ENCODE measurements at places on chromosomes 1 and 21. TPM values are rescaled to one million over a fixed set of nuclear protein-coding genes. Genes with fewer than 3 reads are reported as not detected.

GRCh38 chr1:100352267-100353070, at the start of gene CDC14A:
CDC14A (plus strand) TSS chr1:100352506; CDS start chr1:100352955, 449 bp downstream.
- no peaks in the 10 kb centered on the region for H3K27me3 ChIP-seq
- H3K27ac ChIP-seq: peak within 1 kb of the TSS; percentile 98
- H3K36me3 ChIP-seq: no peaks in the 10 kb centered on the region
- DNase-seq: peak; percentile 92
- H3K4me1 ChIP-seq: peaks cover 42% of the 10 kb centered on the region

DNA sequence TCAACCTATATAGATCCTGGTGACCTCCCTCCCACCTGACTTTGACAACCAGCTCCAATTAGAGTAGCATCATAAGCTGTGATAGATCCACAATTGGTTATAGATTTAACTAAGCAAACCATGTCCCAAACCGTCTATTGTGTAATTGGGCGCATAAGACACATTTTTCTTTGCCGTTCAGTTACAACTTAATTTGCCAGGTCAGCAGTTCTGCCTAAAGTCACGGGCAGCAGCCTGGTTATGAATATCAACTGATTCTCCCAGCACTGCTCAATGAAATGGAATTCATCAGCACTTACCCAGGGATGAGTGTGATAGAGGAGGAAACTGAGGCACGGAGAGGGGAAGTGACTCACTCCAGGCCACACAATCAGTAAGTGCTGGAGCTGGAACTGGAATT, 73.4 kb downstream of the KLHDC7A start:
- no peaks in the 10 kb centered on the region for H3K36me3 ChIP-seq
- no peak overlapping the region for H3K27ac ChIP-seq
- no peak for DNase-seq
- H3K27me3 ChIP-seq: peaks cover 18% of the 10 kb centered on the region
- peaks cover 15% of the 10 kb centered on the region for H3K4me1 ChIP-seq

Gene NTMT2
- not detected for total RNA-seq

Gene OR6P1
- total RNA-seq: not detected

Gene ADGRL2
- total RNA-seq: 173 TPM

- H3K4me1 ChIP-seq: no peaks in the 10 kb centered on the region
- no peaks in the 10 kb centered on the region for H3K27me3 ChIP-seq
- H3K36me3 ChIP-seq: no peaks in the 10 kb centered on the region
- DNase-seq: no peak
These were observed 292.9 kb upstream of the DUSP10 start for GRCh38 chr1:222034790-222035189.

DNA sequence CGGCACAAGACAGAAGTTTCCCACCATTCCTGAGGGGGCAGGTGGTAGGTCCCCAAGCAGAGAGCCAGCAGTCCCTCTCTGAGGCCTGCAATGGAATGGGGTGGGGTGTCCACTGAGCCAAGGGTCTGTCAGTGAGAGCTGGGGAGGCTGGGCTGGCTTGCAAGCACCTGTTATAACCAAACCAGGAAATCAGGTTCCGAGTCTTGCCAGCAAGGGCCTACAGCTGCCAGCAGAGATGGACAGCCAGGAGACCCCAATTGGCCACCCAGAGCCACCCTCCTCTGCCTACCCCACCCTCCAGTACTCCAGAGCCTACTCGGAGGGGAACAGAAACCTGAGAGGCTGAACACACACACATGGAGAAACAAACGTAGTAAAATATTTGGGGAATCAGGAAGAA, 32.2 kb downstream of the PSEN2 start:
- H3K4me1 ChIP-seq: peaks cover 11% of the 10 kb centered on the region
- H3K4me3 ChIP-seq: no peak overlapping the region
- no peaks in the 10 kb centered on the region for H3K27me3 ChIP-seq
- no peak for DNase-seq
- no peak overlapping the region for H3K27ac ChIP-seq

- H3K36me3 ChIP-seq: no peaks in the 10 kb centered on the region
- H3K27me3 ChIP-seq: peaks cover 30% of the 10 kb centered on the region
- no peak overlapping the region for H3K27ac ChIP-seq
These were observed 97.7 kb upstream of the IFFO2 start for GRCh38 chr1:19054216-19054615.

DNA sequence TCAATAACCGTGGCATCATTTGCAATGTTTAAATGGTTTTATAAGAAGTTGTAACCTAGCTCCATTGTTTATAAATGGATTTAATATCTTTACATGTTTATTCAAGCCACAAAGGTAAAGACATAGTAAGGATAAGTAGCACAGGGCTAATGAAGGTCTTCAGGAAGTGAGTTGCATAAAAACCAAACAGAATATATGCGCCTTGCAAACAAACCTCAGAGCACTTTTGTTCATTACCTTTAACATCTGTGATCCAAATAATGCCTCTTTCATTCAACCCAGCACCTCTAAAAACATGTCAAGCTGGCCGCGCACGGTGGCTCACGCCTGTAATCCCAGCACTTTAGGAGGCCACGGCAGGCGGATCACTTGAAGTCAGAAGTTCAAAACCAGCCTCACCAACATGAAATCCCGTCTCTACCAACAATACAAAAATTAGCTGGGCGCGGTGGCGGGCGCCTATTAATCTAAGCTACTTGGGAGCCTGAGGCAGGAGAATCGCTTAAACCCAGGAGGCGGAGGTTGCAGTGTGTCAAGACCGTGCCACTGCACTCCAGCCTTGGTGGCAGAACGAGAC, 25.3 kb downstream of the BRINP3 start:
- no peaks in the 10 kb centered on the region for H3K36me3 ChIP-seq
- no peaks in the 10 kb centered on the region for H3K27me3 ChIP-seq
- H3K4me1 ChIP-seq: no peaks in the 10 kb centered on the region
- H3K27ac ChIP-seq: no peak overlapping the region
- H3K4me3 ChIP-seq: no peak overlapping the region

GRCh38 chr1:18962121-18962721, 5.7 kb upstream of the IFFO2 start:
- no peak overlapping the region for H3K4me3 ChIP-seq
- no peaks in the 10 kb centered on the region for H3K27me3 ChIP-seq
- H3K4me1 ChIP-seq: no peaks in the 10 kb centered on the region
- peak overlapping the region; percentile 26 for H3K27ac ChIP-seq

DNA sequence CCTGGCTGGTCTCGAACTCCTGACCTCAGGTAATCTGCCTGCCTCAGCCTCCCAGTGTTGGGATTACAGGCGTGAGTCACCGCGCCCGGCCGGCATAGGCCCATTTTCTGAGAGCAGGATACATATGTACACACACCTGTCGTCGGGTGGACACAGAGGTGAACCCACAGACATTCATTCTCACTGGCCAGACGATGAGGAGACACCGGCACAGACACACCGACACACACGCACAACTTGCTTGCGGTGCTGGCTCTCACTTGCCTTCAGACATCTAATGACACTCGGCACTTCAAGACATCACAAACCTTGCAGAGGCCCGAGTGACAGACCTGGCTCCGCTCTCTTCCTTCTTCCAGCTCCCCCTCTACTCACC, 579 bp downstream of the PTCH2 start:
- H3K27ac ChIP-seq: no peak overlapping the region
- no peak for DNase-seq
- H3K27me3 ChIP-seq: peaks cover 8% of the 10 kb centered on the region
- H3K36me3 ChIP-seq: no peaks in the 10 kb centered on the region
- H3K4me1 ChIP-seq: peaks cover 23% of the 10 kb centered on the region
- peak overlapping the region; percentile 55 for H3K4me3 ChIP-seq

GRCh38 chr1:153339802-153340201, 8.8 kb downstream of the PGLYRP4 start:
- no peak overlapping the region for H3K27ac ChIP-seq
- no peaks in the 10 kb centered on the region for H3K36me3 ChIP-seq
- H3K27me3 ChIP-seq: peaks cover 21% of the 10 kb centered on the region

Gene AGT
- not detected for total RNA-seq

DNA sequence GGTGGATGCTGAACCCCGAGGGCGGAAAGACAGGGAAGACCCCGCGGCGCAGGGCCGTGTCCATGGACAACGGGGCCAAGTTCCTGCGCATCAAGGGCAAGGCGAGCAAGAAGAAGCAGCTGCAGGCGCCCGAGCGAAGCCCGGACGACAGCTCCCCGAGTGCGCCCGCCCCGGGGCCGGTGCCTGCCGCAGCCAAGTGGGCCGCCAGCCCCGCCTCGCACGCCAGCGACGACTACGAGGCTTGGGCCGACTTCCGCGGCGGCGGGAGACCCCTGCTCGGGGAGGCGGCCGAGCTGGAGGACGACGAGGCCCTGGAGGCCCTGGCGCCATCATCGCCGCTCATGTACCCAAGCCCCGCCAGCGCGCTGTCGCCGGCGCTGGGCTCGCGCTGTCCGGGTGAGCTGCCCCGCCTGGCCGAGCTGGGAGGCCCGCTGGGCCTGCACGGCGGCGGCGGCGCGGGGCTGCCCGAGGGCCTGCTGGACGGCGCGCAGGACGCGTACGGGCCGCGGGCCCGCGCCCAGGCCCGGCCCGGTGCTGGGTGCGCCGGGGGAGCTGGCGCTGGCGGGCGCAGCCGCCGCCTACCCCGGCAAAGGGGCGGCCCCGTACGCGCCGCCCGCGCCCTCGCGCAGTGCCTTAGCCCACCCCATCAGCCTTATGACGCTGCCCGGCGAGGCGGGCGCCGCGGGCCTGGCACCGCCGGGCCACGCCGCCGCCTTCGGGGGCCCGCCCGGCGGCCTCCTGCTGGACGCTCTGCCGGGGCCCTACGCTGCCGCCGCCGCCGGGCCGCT, 20.7 kb downstream of the FOXO6 start:
- peak; percentile 61 for DNase-seq
- H3K27ac ChIP-seq: peak overlapping the region; percentile 95
- peaks cover 7% of the 10 kb centered on the region for H3K27me3 ChIP-seq
- H3K36me3 ChIP-seq: peaks cover 5% of the 10 kb centered on the region
- H3K4me1 ChIP-seq: peaks cover 41% of the 10 kb centered on the region

DNA sequence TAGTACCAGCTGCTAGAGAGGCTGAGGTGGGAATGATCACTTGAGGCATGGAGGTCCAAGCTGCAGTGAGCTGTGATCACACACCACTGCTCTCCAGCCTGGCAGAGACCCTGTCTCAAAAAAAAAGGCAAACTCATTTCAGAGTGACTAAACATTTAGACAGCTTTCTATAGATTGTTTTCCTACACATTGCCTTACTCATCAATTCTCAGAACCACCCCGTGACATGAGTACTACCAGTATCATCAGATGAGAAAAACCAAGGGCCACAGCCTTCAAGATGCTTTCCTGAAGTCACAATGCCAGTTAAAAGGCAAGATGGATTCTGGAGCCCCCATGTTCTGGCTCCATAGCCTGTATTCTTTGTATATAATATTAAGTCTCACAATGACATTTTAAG, 22.4 kb upstream of the SMPDL3B start:
- H3K27ac ChIP-seq: no peak overlapping the region
- no peak for DNase-seq
- H3K36me3 ChIP-seq: peaks cover 10% of the 10 kb centered on the region
- H3K4me1 ChIP-seq: peaks cover 24% of the 10 kb centered on the region
- no peak overlapping the region for H3K4me3 ChIP-seq

- no peaks in the 10 kb centered on the region for H3K27me3 ChIP-seq
- peaks cover 72% of the 10 kb centered on the region for H3K4me1 ChIP-seq
- DNase-seq: no peak
- H3K4me3 ChIP-seq: peak overlapping the region; percentile 88
These were observed 1.3 kb downstream of the NADK start for GRCh38 chr1:1776672-1777582.

Gene OR2L5
- total RNA-seq: not detected

DNA sequence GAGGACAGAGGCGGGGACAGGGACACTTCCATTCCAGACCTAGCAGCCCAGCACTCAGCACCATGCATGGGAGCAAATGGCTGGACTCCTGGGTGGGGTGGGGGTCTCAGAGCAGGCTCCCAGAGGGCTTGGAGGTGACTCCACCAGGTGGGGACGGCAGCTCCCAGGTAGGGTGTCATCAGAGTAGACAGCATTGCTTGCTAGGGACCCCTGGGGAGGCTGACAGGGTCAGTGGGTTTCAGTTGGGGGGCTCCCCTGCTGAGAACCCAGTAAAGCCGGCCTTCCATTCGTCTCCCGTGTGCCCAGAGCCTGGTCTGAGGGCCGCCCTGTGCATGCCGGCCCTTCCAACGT, 4.8 kb upstream of the GJC2 start:
- DNase-seq: no peak
- H3K36me3 ChIP-seq: peaks cover 44% of the 10 kb centered on the region
- no peak overlapping the region for H3K27ac ChIP-seq
- H3K4me1 ChIP-seq: peaks cover 73% of the 10 kb centered on the region

GRCh38 chr1:35475356-35475755, 81.8 kb downstream of the KIAA0319L start:
- H3K27ac ChIP-seq: no peak overlapping the region
- no peak overlapping the region for H3K4me3 ChIP-seq
- H3K27me3 ChIP-seq: no peaks in the 10 kb centered on the region
- H3K4me1 ChIP-seq: no peaks in the 10 kb centered on the region
- peaks cover 71% of the 10 kb centered on the region for H3K36me3 ChIP-seq

DNA sequence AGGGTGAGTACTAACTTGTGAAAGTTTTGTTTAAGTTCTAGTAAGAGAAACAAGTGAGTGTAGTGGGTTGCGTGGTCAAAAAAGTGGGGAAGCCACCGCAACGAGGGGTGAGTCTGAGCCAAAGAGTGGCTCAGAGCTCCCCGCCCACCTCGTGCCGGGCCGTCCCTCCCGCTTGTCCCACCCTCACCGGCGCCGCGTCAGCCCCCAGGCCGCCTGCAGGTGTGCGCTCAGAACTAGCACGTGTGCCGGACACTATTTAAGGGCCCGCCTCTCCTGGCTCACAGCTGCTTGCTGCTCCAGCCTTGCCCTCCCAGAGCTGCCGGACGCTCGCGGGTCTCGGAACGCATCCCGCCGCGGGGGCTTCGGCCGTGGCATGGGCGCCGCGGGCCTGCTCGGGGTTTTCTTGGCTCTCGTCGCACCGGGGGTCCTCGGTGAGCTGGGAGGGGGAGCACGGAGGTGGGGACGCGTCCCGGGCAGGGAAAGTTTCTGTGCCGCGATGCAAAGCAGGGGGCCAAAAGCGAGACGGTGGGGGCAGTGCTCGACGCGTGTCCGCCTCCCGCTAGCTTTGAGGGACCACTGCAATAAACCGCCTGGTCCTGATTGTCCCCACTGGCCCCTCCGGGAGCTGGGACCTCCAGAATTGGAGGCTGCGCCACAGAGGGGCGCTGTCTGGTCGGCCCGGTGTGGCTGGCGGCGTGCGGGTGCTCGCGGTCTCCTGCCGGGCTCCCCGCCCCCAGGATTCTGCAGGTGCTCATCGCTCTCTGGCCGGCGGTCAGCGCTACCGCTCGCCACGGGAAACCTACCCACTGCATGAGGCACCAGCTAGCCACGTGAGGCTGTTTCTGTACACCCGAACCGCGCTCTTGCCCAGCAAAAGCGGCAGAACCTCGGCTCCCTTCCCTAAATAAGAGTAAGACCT, at the start of gene CR2:
TSS of gene CR2 (plus strand) at position 283 of the 919 bp plus-strand sequence. CDS start at position 374, 91 bp downstream.
- H3K27ac ChIP-seq: no peak within 1 kb of the TSS
- no peaks in the 10 kb centered on the region for H3K36me3 ChIP-seq

- no peak overlapping the region for H3K4me3 ChIP-seq
- peak overlapping the region; percentile 29 for H3K27ac ChIP-seq
- peaks cover 22% of the 10 kb centered on the region for H3K36me3 ChIP-seq
- H3K27me3 ChIP-seq: no peaks in the 10 kb centered on the region
- peak; percentile 9 for DNase-seq
- no peaks in the 10 kb centered on the region for H3K4me1 ChIP-seq
These were observed 36.2 kb downstream of the CAMSAP2 start for GRCh38 chr1:200774735-200775444.
